Progenitor cell of endocrine pancreas (in vitro differentiated cells): ENCODE measurements at places on chromosomes 2 and 18. TPM values are rescaled to one million over a fixed set of nuclear protein-coding genes. Genes with fewer than 3 reads are reported as not detected.

DNA sequence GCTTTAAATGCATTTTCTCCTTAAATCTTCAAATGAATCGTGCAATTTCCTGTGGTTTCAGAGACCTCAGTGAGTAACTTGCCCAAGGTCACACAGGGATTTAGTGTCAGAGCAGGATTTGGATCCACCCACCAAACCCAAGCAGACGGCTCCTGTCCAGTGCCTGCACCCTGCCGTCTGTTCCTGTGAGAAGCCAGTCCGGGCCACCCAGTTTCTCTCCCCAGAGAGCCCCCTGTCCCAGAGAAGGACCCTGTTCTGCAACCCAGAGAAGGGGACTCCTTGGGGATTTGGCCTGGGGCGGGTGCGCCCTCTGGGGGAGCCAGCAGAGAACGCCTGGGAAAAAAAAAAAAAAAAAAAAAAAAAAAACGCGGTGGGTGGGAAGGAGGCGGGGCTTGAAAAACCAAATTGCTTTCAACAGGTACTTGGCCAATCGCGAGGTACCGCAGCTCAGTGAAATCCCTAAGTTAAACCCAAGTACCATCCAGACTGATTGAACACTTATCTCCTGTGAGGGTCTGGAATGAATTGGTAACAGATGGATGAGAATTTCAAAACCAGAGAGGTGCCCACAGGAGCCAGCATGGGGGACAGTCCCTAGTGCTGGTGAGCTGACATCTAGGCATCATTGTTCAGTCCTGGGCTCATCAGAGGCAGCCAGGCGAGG lies 30.9 kb upstream of the REEP1 start:
- H3K36me3 ChIP-seq, result no peaks in the 10 kb centered on the region
- H3K27me3 ChIP-seq, result peaks cover 2% of the 10 kb centered on the region
- H3K27ac ChIP-seq, result no peak overlapping the region
- peak overlapping the region; percentile 9 for H3K4me3 ChIP-seq

Gene EVX2
- total RNA-seq, result not detected in 2 replicates

Gene MROH2A
- total RNA-seq, result not detected in 2 replicates

- peaks cover 34% of the 10 kb centered on the region for H3K4me1 ChIP-seq
- DNase-seq, result no peak
- peak overlapping the region; percentile 6 for H3K27ac ChIP-seq
Measured at GRCh38 chr2:85329181-85329651, 1.4 kb upstream of the TGOLN2 start.

Gene DSG3
- total RNA-seq, result not detected in 2 replicates
